ENCODE measurements at places on chromosomes 2 and 18.

- no peak for DNase-seq
Observed at GRCh38 chr2:1628893-1629292, 115.4 kb downstream of the PXDN start.

GRCh38 chr2:61356958-61357350, 113.9 kb downstream of the USP34 start:
- DNase-seq, result peak; percentile 30

DNA sequence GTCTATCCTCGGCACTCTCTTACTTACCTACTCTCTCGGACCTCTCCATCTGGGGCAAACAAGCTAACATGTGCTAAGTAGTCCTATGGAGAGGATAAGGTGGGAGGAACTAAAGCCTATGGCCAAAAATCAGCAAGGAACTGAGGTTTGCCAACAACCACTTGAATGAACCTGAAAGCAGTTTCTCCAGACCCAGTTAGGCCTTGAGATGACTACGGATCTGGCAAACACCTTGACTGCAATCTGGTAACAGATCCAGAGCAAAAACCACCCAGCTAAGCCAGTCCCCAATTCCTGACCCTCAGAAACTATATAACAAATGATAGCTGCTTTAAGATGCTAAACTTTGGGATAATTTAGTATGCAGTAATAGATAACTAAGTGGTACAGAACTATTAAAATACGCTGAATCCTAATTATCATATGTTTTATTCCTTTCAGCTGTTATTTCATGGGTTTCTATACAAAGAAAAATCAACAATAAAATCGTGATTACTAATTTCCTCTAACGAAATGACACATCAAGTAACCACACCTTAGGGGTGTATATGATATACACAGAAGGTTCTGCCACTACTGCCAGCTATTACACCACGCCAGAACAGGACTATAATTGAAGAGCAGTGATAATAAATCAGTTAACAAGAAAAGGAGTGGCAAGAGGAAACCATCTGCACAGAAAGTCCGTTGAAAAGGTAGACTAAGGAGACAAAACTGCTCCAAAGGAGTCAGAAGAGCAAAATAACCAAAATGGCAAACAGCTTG, 3.2 kb downstream of the FARSB start:
- no peak for DNase-seq

DNA sequence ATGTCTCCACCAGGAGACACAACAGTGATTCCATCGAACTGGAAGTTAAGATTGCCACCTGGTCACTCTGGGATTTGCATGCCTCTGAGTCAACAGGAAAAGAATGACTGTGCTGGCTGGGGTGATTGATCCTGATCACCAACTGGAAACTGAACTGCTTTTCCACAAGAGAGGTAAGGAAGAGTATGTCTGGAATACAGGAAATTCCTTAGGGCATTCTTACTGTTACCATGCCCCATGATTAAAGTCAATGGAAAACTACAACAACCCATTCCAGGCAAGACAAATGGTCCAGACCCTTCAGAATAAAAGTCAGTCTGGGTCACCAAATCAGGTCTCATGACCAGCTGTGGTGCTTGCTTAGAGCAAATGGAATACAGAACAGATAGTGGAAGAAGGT, 12.0 kb upstream of the DDX1 start:
- no peak for DNase-seq

GRCh38 chr2:38557981-38558380, 44.7 kb downstream of the HNRNPLL start:
- DNase-seq, result no peak

DNA sequence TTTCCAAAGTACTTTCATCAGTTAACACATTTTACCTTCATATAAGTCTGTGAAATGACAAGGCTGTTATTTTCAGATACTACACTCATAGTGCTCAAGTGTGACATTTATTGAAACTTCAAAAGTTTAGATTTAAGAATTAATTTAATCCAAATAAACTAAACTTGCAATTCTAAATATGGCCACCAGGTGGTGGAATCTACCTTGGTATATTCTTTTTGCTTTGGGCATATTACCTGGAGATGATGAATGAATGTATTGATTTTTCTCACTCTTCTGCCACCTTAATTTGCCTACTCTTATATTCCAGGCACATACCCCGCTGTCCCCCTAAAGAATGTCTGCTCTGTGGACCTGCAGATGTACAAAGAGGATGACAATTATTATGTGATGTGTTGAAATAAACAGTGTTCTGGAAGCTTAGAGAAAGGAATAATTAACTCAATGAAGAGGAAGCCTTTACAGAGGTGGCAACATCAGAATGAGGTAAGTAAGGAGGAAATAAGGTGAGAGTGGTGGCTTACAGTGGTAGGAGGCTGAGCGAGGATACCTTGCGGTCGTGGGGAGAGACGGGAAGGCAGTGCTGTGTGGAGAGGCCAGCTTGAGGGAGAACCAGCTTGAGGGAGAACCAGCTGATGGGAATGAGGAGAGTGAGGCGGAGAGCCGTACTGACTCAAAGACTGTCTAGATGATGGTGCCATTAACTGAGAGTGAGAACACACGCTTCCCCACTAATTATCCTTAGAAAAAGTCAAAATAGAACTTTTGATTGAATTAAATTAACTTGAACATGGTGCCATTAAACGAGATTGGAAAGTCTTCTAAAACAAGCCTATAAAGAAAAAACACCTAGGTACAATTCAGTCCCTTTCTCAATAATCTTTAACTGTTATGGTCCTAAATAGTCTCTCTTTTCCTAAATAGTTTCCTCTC, 179.5 kb downstream of the CELF4 start:
- no peak for DNase-seq

GRCh38 chr2:233449081-233449901, 95.0 kb downstream of the DGKD start:
- no peak for DNase-seq

DNA sequence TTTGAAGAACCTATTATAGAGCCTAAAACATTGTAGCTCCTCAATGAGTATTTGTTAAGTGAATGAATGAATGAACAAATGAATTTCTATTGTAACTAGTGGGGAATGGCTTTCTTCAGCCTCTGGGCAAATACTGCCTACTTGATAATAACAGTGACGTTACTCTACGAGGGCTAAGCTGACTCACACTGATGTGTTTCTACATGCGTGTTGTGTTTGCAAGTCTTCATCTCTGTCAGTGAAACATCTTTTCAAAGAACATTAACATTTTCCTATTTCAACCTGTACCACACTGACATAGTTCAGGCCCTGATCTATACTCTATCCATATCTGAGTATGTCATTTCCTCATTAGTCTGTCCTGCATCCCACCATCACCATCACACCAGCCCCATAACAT, 319.9 kb upstream of the ACVR2A start:
- DNase-seq, result no peak

DNA sequence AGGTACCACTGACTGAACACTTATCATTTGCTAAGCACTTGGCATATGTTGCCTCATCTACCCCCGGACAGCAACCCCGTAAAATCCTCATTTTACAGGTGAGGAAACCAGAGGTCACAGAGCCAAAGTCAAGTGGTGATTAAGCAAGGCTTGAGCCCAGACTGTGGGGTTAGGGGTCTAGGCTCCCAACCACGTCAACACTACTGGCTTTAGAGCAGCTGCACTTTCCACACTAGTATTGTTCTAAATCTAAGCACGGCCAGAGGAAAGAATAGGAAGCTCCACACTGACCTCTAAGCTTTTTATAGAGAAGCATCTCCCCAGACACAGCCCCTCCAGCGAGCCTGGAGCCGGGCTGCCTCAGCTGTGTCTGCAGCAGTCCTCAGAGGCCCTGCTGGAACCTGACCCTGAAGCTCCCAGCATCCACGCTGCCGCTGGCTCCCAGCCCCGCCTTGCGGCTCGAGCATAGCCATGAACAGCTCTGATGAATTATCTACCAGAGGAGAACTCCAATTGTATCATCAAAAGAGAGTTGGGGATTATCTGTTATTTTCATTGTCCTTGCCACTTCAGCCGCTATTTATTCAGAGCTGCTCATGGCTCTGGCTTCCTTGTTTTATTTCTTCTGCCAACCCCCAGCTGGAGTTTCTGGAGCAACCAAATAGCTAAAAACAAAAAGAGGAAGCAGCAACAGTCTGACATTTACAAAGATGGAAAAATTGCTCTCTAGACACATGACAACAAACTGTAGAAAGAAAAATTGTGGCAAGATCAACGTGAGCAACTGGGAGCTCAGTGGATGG, 62.2 kb upstream of the RTN4 start:
- DNase-seq, result peak; percentile 55

- DNase-seq, result no peak
Observed at GRCh38 chr18:22219568-22220355, 50.4 kb downstream of the GATA6 start.

DNA sequence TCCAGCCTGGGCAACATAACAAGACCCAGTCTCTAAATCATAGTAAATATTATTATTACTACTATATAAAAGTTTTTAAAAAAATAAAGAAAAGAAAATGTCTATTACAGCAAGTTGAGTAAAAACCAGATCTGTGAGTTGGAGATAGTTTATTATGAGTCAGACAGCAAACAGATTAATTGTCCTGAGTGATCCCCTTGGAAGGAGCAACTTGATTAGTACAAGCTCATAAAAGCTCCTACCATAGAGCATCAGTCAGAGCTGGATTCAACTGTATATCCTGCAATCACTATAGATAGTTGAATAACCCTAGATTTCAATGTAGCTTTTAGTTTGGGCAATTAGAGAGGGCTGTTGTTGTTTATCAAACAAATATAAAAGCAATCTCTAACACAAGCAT, 84.1 kb downstream of the TRABD2A start:
- no peak for DNase-seq

- DNase-seq, result peak; percentile 29
Observed at GRCh38 chr2:15189216-15189615, 371.9 kb downstream of the NBAS start.

GRCh38 chr18:10072671-10073175, 158.9 kb downstream of the VAPA start:
- peak; percentile 41 for DNase-seq

- DNase-seq, result no peak
Observed at GRCh38 chr2:226664140-226664539, 135.5 kb downstream of the IRS1 start.

GRCh38 chr2:58215429-58215828, 25.7 kb downstream of the FANCL start:
- DNase-seq, result no peak

- no peak for DNase-seq
Observed at GRCh38 chr2:167215595-167215994, 327.3 kb downstream of the XIRP2 start.

DNA sequence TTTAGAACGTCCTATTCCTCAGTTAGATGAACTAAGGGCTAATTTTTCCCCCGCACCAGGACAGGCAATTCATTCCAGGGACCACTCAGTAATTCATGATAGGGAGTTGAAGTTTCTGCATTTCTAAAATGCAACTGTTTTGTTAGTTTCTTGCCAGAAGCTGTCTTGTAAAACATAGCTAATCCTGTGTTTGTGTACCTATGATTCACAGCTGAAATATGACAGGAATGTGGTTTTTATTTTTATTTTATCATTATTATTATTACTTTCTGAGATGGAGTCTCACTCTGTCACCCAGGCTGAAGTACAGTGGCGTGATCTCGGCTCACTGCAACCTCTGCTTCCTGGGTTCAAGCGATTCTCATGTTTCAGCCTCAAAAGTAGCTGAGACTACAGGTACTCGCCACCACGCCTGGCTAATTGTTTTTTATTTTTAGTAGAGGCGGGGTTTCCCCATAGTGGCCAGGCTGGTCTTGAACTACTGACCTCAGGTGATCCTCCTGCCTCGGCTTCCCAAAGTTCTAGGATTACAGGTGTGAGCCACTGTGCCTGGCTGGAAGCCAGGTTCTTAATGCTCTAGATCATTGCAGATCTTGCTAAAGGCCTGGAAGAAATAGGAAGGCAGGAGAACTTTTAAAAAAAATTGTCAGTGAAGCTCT, 154.8 kb upstream of the FHL2 start:
- no peak for DNase-seq

DNA sequence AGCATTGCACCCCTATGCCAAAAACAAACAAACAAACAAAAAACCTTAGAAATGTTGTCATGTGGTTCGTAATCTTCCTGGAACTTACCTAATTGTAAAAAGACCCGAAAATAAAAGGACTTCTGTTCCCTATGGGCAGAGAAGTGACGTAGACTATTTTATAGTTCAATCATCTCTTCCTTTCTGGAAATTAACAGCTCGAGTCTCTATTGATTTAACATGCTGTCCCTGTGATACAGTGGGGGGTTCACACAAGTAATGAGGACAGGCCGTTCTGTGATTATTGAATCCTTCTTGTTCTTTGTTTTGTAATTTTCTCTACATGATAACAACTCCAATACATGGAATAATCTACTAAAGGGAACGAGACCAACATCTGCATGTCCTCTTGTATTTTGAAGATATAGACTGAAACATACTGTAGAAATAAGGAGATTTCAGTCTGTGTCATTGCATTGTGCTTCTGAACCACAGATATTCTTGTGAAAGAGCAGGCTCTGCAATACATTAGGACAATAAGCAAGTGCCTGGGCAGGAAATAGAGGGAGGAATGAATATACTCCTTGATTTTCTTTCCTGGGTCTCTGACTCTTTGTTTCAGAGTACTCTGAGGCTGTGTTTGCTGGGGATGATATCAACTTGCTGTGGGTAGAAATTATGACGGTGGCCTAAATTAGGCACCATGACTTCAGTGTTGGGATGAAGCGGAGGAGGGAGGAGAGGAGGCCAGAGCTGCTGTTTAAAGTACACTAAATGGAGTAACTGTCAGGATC, 65.7 kb upstream of the PPM1B start:
- DNase-seq, result no peak

GRCh38 chr2:13682540-13683272, 949.8 kb upstream of the LRATD1 start:
- no peak for DNase-seq

DNA sequence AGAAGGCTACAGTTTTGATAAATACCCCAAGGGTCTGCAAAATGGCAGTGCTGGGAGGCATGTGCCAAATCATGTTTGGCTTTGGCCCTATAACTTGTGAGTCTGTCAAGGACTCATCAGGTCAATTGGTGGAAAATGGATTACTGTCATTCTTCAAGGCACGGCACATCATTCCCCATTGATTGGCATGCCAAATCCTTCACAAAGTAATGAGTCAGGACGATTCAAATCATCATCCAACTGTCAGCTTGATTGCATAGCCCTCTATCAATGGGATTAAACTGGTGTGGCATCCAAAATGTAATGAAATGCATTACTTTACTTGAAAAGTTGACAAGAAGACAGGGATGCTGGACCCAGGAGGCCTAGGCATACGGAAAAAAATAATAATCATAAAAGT, 441.6 kb upstream of the PIK3C3 start:
- no peak for DNase-seq

Data from GM04503 (cell line).